IPS-NIHi11 (cell line): ENCODE measurements at places on chromosomes 16 and 17.
A peak's percentile ranks its signal among the peaks of the same experiment; 100 is the strongest.

DNA sequence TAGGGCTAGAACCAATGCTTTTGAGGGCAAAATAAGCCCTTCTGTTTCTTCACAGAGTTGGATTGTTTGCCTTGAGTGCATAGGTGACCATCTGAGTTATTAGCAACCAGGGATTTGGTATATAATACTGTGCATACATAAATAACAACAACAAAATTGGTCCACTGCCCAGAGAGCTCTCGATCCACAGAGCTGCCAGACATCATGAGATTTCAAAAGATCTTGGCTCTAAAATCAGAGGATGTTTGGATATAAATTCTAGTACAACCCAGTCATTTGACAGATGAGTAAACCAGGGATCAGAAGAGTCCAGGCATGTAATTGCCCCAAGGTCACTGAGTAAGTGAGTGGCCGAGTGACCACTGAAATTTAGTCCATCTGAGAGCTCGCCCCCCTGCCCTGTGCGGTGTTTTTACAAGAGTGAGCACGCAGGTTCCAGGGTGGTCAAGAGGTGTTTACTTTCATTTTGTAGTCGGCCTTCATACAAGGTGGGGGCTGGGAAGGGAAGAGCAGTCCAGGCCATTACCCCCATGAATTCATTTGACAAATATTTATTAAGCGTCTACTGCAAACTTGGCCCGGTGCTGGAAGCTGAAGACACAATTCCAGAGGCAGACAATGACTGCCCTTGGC, 1.8 kb upstream of the MT2A start:
- DNase-seq = no peak

GRCh38 chr16:19722981-19723380, 4.9 kb downstream of the IQCK start:
- DNase-seq = no peak

DNA sequence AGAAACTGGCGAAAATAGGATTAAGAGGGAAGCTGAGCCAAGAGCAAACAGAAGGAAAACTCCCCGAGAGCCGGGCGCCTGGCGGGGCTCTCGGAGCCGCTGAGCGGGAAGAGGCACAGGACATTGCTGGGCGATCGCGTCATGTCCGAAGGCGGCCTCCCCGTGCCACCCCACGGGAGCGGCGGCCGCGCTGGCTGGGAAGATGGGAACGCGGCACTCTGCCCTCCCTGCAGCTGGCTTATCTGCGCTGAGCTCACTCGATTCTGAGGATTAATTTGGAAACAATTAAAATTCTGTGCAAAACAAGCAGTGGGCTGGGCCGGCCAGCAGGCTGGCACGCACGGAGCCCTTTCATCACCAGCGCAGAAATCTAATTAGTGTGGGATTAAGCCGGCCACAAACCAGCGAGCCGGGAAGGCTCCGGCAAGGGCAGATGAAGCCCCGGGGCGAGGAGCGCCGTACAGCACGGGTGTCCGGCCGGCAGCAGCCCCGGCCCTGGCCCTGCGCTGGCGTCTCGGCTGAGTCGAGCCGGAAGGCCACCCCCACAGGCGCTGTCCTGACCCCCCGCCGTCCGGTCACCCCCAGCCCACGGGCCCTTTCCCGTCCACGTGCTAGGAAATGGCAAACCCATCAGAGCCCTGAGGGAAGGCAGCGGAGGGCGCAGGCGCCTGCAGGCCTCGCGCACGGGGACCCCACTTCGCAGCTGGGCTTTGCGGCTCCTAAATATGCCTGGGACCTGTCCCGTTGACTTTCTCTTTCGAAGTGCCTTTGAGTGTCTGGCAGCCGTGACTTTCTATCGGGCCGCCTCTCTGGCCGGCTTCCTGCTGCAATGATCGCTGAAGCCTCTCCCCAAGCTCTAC, 37.9 kb downstream of the SOX8 start:
- peak; percentile 51 for DNase-seq

DNA sequence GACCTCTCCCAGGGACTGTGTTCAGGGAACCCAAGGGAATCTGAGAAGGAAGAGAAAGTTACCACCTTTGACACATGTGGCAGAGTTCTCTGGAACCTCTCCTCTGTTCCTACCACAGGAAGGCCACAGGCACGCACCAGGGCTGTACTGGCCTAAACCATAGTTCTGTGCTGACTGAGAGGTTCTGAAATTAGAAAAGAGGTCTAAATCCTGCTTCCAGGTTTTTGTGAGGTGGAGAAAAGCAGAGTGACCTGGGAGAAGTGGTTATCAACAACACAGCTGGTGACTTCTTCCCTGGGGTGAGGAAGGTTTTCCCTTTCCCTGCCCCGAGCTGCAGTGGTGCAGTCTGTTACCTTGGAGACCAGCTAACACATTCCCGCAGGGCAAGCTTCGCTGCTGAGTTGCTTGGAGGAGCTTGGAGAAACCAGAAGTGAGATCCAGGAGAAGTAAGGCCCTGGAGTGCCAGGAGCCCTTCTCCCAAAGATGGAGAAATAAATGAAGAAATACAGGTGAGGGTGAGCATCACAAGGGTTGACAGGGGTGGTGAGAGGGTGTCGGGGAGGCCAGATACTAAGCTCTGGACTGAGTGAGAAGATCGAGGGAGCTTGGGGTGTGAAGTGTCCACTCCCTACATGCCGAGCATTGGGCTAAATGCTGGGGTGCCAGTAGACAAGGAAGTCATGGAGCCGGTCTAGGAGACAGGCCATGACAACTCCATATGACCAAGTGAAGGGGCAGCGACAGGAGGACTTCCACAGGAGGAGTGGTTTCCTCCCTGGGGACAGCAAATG, at the start of gene VWA3A:
Gene VWA3A, plus strand, starts transcription at position 399 of the 791 bp plus-strand sequence. Its CDS starts 97 bp downstream, at position 496.
- peak; percentile 75 for DNase-seq

DNA sequence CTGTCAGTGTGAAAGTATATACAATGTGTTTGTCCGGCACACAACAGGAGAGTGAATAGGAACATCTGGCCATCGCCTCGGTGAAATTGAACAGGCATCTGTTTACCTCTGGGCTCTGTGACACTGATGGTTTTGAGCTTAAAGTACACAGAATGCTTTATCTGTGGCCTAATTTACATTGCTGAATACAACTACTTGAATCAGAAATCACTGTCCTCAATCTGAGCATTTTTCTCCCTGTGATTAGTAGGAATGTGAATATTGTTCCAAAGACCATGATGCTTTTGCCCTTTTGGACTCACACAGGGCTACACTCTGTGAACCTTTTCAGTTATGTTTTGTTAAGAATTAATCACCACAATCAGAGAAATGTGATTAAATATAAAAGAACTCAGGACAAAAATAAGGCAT, 323.0 kb upstream of the TBX2 start:
- DNase-seq = no peak

- DNase-seq = no peak
These were observed at the start of gene CTRB1 for GRCh38 chr16:75218256-75219076. CTRB1 (plus strand) TSS chr16:75218988; CDS start chr16:75219008, 20 bp downstream.

DNA sequence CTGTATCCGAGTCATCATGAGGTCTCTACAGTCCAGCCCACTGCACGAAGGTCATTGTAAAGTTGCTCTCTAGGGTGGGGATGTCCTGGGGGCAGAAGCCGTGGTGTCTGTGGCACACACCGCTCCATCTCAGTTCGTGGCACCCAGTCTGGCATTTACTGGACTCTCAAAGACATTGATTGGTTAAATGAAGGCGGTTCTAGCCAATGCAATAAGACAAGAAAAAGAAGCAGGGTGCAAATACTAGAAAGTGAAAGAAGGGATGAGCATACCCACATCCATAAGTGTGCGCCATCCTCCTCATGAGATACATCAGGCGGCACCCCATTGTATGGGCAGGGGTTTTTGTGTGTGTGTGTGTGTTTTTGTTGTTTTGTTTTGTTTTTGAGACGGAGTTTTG, 10.7 kb upstream of the ATP2A3 start:
- no peak for DNase-seq

DNA sequence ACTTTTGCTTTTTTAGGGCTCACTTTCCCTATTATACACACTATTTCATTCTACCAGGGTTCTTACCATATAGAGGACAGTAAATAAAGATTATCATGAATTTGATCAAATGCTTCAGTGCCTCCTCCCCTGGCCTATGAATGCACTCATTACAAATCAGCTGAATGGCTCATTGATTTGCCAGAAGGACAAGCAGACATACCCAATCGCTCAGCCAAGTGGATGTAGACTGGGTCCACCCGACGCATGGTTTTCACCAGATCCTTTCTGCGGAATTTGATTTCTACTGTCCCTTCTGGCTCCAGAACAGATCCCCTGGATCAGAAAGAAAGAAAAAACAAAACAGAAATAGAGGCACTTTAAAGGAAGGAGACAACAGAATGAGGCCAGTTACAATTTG, 162.6 kb downstream of the AATF start:
- DNase-seq = no peak

GRCh38 chr16:9706217-9706836, 475.9 kb downstream of the GRIN2A start:
- DNase-seq = no peak

- no peak for DNase-seq
These were observed 67.7 kb downstream of the CYLD start for GRCh38 chr16:50809561-50809960.

GRCh38 chr17:72183194-72183685, 62.4 kb downstream of the SOX9 start:
- no peak for DNase-seq

GRCh38 chr17:75698659-75699058, 22.6 kb upstream of the ITGB4 start:
- no peak for DNase-seq

DNA sequence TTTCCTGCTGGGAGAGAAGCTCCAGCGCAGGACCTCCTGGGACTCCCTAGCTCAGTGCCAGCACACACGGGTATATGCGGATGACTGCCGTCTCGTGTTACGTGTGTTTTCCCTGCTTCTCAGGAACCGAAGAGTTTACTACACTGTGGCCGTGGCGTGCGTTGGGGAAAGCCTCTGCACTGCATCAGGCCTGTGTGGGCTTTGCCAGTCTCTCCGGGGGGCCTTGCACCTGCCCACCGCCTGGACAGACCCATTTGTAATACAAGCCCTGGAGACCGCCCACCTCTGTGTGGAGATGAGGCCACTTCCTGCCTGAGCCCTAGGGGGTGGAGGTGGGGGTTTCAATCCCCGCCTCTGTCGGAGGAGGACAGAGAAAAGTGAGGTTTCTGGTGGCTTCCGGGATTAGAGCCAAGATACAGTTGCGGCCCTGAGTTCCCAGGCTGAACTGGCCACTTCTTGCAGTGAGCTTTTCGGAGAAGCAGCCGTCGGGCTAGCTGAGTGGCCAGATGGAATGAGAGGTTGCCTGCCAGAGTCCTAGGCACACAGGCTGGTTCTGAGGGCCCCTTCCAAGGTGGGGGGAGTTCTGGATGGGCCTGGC, 43.4 kb upstream of the GSE1 start:
- DNase-seq = peak; percentile 76

- DNase-seq = peak; percentile 40
These were observed 20.0 kb upstream of the CACNG4 start for GRCh38 chr17:66944351-66945146.

DNA sequence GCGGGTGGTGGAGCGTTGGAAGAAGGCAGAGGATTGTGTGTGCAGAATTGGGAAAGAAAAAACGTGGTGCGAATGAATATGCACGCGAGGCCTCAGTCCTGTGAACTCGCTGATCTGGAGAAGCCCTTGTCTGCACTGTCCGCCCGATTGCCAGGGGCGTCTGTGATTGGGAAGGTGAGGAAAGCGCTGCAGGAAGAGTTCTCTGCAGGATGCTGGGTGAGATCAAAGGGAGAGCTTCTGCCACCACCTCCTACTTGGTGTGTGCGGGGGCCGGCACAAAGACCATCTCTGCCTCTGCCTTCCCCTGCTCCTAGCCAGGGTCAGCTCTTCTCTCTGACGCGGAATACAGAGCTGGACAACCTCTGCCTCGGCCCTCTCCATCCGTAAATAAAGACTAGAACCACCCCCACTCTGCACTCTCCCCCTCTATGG, 841 bp upstream of the RAB5C start:
- no peak for DNase-seq

- no peak for DNase-seq
These were observed 194.5 kb downstream of the FOXL1 start for GRCh38 chr16:86772671-86773353.

- no peak for DNase-seq
These were observed 66.9 kb upstream of the N4BP1 start for GRCh38 chr16:48676836-48677235.

DNA sequence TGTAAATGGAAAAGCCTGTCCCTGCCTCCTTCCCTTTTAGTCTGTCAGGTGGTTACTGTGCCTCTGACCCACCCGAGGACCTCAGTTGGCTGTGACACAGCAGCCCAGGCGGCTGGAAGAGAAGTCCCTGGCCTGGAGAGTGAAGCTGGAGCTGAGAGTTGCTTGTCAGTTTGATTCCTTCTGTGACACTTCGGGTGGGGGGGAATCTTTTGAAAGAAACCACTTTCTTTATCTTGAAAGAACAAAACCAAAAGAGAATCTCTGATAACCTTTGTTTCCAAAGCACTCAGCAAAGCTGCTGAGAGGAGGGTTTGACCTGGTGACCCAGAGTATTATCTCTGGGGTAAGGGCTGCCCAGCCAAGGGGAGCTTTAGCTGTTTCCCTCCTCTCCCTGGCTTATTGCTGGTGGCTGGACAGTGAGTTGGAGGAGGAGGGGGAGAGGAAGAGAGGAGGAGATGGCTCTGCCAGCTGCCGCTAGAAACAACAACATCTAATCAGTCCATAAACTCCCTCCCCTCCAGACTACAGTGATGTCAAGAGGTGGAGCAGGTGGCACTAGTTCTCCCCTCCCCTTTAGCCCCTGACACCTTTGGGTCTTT, 34.0 kb downstream of the YPEL2 start:
- no peak for DNase-seq

DNA sequence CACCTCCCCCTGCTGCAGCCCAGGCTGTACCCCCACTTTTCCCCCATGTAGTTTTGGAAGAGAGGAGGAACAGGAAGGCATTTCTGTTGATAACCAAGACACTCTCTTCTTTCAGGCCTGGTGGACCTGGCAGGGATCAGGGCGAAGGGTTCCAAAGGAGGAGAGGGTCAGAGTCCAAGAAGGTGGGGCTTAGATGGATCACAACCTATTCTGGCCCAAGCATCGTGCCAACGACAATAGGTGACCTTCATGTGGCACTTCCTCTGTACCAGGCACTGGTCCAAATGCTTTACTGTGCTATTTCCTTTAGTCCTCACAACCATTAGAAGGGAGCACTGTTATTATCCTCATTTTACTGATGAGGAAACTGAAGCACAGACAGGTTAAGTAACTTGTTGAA, 84.3 kb downstream of the TMEM132E start:
- DNase-seq = no peak

DNA sequence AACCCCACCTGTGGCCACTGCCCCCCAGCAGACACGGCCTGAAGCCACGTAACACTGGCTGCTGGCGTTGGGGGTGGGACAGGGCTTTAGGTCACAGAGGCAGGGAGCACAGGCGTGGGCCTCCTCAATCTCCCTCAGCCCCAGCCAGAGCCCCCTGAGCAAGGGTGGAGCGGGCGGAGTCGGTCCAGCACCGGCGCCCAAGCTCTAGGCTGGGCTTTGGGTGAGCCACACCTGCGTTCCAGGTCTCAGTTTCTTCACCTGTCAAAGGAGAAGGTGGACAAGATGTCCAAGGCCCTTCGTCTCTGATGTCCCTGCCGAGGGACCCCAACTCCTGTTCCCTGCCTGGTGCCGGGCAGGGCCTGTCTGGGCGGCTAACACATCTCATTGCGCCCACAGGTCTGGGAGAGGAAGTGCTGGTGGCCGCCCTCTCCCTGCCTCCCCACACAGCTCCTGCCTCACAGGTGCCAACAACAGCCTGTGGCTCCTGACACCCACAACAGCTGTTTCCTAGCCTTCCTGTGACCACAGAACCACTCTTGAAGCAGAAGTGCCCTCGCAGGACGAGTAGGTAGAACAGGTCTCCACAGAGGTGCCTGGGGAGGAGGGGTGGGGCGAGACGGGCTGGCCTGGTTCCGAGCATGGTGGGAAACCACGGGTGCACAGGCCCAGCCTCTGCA, 12.0 kb downstream of the FAM83G start:
- no peak for DNase-seq

- peak; percentile 41 for DNase-seq
These were observed at the start of gene ACAP1 for GRCh38 chr17:7336240-7337175. ACAP1 (plus strand) TSS chr17:7336529; CDS start chr17:7336735, 206 bp downstream.
